Nucleus accumbens (tissue), 56 donors: ENCODE measurements at places on chromosomes 11 and 22.

DNA sequence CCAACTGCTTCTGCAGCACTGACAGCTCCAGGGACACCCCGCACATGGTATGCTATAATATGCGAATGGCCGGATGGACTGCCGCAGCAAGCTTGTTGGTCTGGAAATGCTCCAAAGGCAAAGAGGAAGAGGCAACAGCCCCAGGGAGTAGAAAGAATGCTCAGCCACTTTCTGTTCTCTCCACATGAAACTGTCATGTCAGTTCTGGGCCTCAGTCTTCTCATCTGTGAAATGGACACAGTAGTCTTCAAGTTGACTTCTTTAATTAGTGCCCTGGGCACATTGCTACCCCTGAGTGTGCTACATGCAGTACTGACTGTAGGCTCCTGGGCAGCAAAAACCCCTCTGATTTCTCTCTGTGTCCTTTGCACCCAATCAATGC, 19.9 kb downstream of the IL10RA start:
- DNase-seq = no peak

GRCh38 chr11:134853992-134854991, 442.2 kb upstream of the B3GAT1 start:
- no peak for DNase-seq

GRCh38 chr22:24981066-24981465, 28.6 kb downstream of the KIAA1671 start:
- DNase-seq = no peak

- DNase-seq = no peak
These were observed 130.8 kb downstream of the ARL14EP start for GRCh38 chr11:30453705-30454104.

GRCh38 chr11:125457814-125458343, 38.2 kb downstream of the FEZ1 start:
- DNase-seq = peak; percentile 78
